Small intestine (tissue), 16 donors: ENCODE measurements at places on chromosomes 7 and 10. TPM values are rescaled to one million over a fixed set of nuclear protein-coding genes. Genes with fewer than 3 reads are reported as not detected.

DNA sequence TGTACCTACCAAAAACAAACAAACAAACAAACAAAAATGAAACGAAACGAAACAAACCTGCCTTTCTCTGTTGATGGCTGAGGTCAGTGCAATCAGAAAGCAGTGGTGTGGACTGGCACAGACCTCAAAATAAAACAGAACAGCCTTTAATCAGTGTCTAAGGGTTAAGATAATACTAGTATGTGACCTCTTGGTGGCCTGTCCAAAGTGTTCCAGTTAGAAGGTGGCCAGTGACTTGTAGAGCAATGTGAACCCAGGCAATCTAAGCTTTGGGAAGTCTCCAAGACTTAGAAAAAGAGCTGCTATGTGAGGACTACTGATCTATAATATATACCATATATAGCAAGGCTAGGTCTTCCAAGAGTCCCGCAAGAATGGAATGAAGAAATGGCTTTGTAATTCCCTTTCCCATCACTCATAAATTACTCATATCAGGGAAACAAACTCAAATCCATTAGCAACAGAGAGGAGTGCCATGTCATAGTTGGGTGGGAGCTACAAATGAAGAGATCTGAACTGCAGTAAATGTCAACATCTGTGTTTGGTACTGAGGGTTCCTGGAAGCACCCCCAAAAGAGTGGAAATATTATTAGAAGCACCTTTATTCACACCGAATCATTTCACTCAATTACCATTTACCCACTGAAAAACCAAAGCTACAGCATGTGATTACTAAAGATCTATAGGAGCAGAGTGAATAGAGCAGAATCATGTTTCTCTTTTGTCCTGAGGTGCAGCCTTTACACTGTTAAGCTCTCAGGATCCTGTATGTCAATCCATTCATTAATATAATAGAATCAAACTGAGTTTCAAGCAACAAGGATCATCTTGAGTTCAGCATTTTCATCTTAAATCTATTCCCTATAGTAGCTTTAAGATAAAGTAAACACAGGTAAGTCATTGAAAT lies 28.0 kb downstream of the ABLIM1 start:
- H3K36me3 ChIP-seq, result no peaks in the 10 kb centered on the region
- no peak overlapping the region for H3K4me3 ChIP-seq
- peaks cover 19% of the 10 kb centered on the region for H3K4me1 ChIP-seq

DNA sequence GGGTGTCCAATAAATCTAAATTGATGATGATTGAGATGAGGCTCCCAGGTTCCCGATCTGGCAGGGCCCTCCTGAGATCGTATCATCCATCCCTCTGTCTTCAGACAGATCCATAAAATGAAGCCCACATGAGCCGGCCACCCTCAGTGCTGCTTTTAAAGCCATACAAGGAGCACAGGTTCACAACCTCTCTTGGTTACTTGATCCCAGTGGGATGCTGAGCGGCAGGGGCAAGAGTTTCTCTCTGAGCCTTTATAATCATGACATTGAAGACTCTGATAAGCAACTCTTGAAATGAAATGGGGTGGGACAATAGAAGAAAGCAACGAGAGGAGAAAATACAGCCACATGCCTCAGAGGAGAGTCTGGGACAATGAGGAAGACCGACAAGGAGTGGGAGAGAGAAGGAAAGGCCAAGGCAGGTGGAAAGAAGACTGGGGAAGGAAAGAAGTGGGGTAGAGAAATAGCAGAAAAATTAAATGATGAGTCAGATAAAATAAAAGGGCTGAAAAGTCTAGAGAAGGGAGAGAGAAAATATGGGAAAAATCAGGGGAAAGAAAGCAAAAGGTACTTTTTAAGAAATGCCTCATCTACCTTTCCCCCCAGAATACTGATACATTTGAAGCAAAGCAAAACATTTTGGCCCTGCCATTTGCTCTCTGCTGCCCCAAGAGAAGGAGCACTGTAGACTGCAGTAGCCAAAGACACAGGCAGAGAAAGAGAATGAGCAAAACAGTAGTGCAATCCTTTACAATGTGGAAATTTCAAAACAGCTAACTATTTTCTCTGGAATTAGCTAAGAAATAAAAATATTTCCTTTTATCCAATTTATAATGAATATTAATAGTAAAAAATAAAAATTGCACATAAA lies 14.6 kb downstream of the GBX1 start:
- peaks cover under 1% of the 10 kb centered on the region for H3K27me3 ChIP-seq
- no peaks in the 10 kb centered on the region for H3K36me3 ChIP-seq
- H3K4me1 ChIP-seq, result no peaks in the 10 kb centered on the region
- no peak overlapping the region for H3K27ac ChIP-seq

GRCh38 chr10:11631890-11632587 lies 20.6 kb upstream of the USP6NL start:
- H3K4me3 ChIP-seq, result no peak overlapping the region
- no peaks in the 10 kb centered on the region for H3K4me1 ChIP-seq
- DNase-seq, result peak; percentile 76

DNA sequence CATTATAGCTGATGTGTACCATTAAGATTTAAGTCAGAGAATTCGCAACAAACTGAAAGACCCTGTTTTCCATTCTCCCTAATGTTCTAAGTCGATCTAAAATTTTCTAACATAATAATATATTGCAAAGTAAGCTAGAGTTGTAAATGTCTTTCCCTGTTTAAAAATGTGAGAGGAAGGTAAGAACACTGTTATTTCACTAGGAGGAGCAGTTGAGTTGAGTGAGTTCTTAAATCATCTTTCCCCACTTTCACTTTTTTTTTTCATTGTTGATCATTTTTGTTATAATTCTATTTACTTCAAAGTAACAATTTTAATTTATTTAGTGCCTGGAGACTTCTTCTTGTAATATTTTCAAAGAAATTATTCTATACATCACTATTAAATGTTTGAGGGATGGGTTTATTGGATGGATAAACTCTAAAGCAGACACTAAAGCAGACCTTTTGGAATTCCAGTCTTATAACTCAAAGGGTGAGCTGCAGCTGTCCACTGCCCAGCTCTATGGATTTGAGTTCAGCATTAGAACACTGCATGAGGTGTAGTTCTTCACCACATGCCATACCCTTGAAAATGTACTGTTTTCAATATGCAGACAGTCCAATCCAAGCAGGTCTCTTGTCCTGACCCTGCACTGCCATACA lies 181.3 kb upstream of the FZD1 start:
- DNase-seq, result no peak
- H3K27ac ChIP-seq, result no peak overlapping the region
- H3K4me1 ChIP-seq, result no peaks in the 10 kb centered on the region
- H3K4me3 ChIP-seq, result no peak overlapping the region
- H3K36me3 ChIP-seq, result no peaks in the 10 kb centered on the region

DNA sequence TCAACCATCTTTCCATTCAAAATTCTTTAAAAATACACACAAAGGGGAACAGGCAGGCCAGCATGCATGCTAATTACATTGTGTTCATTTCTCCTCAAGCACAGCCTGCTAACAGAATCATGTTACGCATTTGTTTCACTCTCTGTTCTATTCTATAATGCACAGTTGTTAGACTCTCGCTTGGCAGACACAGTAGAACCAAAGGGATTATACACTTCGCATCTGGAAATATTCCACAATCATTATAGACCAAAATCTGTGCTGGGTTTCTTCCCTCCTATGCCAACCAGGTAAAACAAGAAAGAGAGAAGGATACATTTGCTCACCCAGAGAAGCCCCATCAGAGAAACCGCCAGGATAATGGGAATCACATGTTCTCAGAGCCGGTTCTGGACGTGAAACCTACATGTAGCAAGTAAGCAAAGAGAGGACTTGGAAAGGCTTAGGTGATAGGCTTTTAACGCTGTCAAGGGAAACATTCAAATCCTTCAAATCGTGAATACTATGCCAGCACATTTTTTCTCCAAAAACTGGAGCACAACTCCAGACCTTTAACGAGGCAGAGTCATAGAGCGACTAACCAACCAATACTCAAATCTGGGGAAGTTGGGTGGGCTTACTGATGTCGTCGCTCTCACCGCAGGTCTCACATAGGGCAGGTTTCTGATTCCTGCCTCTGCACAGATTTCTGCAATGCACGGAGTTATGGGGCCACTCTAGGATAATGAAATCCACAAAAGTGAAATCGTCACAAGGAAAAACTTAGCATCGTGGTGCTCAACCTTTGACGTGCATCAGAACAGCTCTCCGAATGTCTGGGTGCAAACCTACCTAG lies 380.5 kb upstream of the AUTS2 start:
- no peak overlapping the region for H3K4me3 ChIP-seq
- DNase-seq, result no peak
- H3K36me3 ChIP-seq, result no peaks in the 10 kb centered on the region
- no peaks in the 10 kb centered on the region for H3K27me3 ChIP-seq
- no peak overlapping the region for H3K27ac ChIP-seq

- no peak overlapping the region for H3K27ac ChIP-seq
- H3K36me3 ChIP-seq, result no peaks in the 10 kb centered on the region
- H3K27me3 ChIP-seq, result no peaks in the 10 kb centered on the region
Measured at GRCh38 chr10:92208736-92209135, 82.1 kb downstream of the CPEB3 start.

DNA sequence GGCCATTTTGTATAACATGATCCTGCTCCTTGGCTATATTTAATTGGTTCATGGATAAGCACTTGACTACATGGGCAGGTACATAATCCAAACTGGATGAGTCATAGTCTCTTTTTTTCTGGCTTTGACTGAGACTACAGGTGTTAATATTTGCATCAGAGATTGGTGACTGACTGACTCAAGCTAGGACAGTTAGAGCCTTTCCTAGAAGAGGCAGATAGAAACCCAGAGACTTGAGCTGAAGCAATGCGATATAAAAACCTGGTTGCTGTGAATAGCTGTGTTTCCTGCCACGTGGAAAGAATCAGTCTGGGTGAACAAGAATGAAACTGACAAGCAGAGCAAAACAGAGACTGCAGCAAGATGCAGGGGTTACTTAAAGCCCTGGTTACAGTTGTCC lies 81.0 kb downstream of the SAMD9 start:
- H3K4me3 ChIP-seq, result no peak overlapping the region
- H3K36me3 ChIP-seq, result no peaks in the 10 kb centered on the region
- H3K27me3 ChIP-seq, result no peaks in the 10 kb centered on the region
- DNase-seq, result no peak
- no peaks in the 10 kb centered on the region for H3K4me1 ChIP-seq

DNA sequence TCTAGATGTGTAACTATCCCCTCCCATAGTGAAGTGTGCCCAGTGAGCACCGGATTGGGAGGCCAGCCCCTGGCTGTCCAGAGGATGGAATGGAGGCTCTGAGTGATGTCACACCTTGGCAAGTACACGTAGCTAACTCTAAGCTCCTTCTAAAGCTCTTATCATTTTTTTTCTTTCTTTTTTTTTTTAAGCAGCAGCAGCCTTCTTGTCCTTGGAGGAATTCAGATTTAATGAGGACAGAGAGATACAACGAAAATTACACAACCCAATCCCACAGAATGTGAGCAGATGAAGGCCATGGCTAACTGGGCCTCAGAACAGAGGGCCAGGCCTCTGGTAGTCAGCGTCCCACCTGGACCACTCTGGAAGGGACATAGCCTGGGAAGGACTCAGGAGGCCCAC lies 11.3 kb downstream of the TNS3 start:
- no peaks in the 10 kb centered on the region for H3K36me3 ChIP-seq
- H3K27me3 ChIP-seq, result no peaks in the 10 kb centered on the region
- H3K4me3 ChIP-seq, result no peak overlapping the region
- no peak for DNase-seq

DNA sequence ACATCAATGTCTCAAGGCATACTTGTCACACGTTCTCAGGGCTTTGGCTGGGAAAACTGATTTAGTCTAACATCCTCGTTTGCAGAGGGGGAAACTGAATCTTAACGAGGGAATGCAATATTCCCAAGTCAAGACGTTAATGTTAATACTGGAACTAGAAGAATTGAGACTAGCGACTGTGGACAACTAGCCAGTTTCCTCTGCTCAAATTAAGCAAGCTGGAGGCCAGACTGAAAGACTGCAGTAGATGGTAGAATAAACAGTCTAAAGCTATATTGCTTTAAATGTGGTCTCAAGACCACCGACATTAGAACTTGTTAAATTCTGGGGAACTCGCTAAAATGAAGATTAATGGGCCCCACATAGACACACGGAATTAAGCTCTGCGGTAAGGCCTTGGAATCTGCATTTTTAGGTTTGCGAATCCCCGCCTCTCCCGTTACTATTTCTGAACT lies 639 bp upstream of the TFAM start:
- DNase-seq, result no peak
- no peaks in the 10 kb centered on the region for H3K4me1 ChIP-seq
- peaks cover 8% of the 10 kb centered on the region for H3K36me3 ChIP-seq
- peak overlapping the region; percentile 97 for H3K4me3 ChIP-seq
- H3K27ac ChIP-seq, result peak overlapping the region; percentile 73

DNA sequence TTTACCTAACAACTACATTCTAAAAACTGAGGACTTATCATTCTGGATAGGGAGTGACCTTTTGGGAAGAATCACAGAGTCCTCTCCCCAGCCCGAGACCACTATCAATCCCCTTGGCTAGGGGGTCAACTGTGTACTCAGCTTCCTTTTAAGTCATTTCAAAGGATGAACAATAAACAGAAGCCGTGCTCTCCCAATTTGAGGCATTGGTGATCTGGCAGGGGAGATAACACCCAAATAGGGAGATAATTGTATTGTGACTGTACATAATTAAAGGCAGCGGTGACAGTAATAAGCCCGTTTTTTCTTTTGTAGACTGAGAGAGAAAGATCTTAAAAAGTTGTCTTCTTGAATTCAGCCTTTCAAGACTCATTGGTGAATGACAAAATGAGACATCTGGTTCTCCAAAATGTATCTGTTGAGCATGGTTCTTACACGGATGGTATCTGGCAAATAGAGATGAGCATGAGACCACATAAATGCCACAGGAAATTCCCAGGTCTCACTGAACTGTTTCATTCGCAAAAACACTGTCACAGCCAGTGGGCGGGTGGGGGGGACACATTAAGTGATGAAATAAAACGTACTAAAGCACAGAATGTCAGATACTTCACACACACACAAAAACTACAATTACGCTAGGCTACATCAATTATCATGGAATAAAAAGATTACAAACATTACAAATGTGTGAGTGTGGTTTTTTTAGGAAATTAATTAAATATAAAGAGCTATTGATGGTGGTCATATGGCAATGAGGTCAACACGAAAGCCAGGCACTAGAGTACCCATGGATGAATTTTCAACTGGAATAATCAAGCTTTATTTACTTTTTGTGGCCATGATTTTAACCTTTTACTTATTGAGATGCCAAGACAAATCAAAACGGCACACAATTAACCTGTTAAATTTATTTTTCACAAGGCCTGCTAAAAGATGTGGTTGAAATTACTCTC lies 108.4 kb downstream of the HIPK2 start:
- H3K4me1 ChIP-seq, result no peaks in the 10 kb centered on the region
- no peak overlapping the region for H3K4me3 ChIP-seq
- H3K36me3 ChIP-seq, result no peaks in the 10 kb centered on the region
- no peak overlapping the region for H3K27ac ChIP-seq
- H3K27me3 ChIP-seq, result no peaks in the 10 kb centered on the region

The PAXIP1 gene
- polyA plus RNA-seq, result 7.8 TPM

The COG5 gene
- 13.4 TPM for polyA plus RNA-seq

The RELN gene
- polyA plus RNA-seq, result not detected

The ACTL6B gene
- polyA plus RNA-seq, result 0.52 TPM

The CYP3A7 gene
- 0.45 TPM for polyA plus RNA-seq
